ENCODE measurements at places on chromosomes 3 and 15.

GRCh38 chr3:47266709-47267489 is 15.7 kb downstream of the KIF9 start:
- H3K27ac ChIP-seq: no peak overlapping the region
- no peaks in the 10 kb centered on the region for H3K36me3 ChIP-seq
- no peak overlapping the region for H3K4me3 ChIP-seq
- H3K4me1 ChIP-seq: peaks cover 9% of the 10 kb centered on the region
- no peaks in the 10 kb centered on the region for H3K27me3 ChIP-seq

- no peak for DNase-seq
- H3K36me3 ChIP-seq: no peaks in the 10 kb centered on the region
- no peaks in the 10 kb centered on the region for H3K4me1 ChIP-seq
- peaks cover 21% of the 10 kb centered on the region for H3K27me3 ChIP-seq
- no peak overlapping the region for H3K27ac ChIP-seq
- no peak overlapping the region for H3K4me3 ChIP-seq
Observed at GRCh38 chr3:142929890-142930289, 33.6 kb downstream of the PAQR9 start.

GRCh38 chr3:155805204-155805801 is 775 bp downstream of the C3orf33 start:
- H3K4me1 ChIP-seq: peaks cover 22% of the 10 kb centered on the region
- H3K4me3 ChIP-seq: peak overlapping the region; percentile 86
- peak overlapping the region; percentile 88 for H3K27ac ChIP-seq
- H3K36me3 ChIP-seq: peaks cover 14% of the 10 kb centered on the region

GRCh38 chr3:46655271-46655670 is 38.2 kb downstream of the ALS2CL start:
- no peak overlapping the region for H3K4me3 ChIP-seq
- H3K4me1 ChIP-seq: no peaks in the 10 kb centered on the region
- no peak overlapping the region for H3K27ac ChIP-seq
- DNase-seq: no peak

- no peaks in the 10 kb centered on the region for H3K36me3 ChIP-seq
- peak; percentile 74 for DNase-seq
- peaks cover 29% of the 10 kb centered on the region for H3K27me3 ChIP-seq
- H3K27ac ChIP-seq: no peak overlapping the region
- H3K4me1 ChIP-seq: peaks cover 47% of the 10 kb centered on the region
- peak overlapping the region; percentile 69 for H3K4me3 ChIP-seq
Observed at GRCh38 chr15:74955796-74956647, 550 bp downstream of the RPP25 start.

DNA sequence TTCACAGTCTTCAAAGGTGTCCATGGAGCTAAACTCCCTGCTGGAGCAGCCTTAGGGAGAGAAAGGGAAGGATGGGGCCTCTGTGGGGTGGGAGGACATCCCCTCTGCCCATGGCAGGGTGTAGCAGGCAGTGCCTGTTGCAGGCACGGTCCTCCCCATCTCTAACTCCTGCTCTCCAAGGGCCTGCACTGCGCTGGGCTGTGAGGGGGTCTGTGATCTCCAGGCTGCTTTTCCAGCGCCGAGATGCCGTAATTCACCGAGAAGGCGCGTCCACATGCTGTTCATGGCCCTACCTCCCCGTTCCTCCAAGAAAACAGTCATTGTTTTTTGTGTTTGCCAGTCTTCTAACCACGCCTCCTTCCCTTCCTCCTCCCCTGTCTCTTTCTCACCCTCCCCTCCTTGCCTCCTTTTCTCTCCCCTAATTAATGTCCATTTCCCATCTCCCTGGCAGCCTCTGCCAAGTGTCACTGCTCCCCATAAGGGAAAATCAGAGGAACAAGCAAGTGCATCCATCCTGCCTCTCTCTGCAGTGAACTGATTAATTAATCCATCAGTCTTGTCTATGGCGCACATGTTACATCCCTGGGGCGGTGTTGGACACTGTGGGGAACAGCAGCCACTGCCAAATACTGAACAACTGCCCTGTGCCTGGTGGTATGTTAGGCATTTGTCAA is 17.7 kb upstream of the LAMP3 start:
- H3K4me1 ChIP-seq: peaks cover 16% of the 10 kb centered on the region
- no peaks in the 10 kb centered on the region for H3K36me3 ChIP-seq

GRCh38 chr3:12393894-12394293 is 90.4 kb upstream of the TSEN2 start:
- no peak overlapping the region for H3K4me3 ChIP-seq
- peaks cover 29% of the 10 kb centered on the region for H3K27me3 ChIP-seq
- H3K4me1 ChIP-seq: peaks cover 15% of the 10 kb centered on the region
- H3K27ac ChIP-seq: no peak overlapping the region
- H3K36me3 ChIP-seq: no peaks in the 10 kb centered on the region

Data from activated CD8-positive, alpha-beta T cell treated with anti-CD3 and anti-CD28 coated beads for 36 hours (primary cell).